Activated CD4-positive, alpha-beta T cell treated with anti-CD3 and anti-CD28 coated beads for 24 hours (primary cell): ENCODE measurements at places on chromosomes 13 and 19.

DNA sequence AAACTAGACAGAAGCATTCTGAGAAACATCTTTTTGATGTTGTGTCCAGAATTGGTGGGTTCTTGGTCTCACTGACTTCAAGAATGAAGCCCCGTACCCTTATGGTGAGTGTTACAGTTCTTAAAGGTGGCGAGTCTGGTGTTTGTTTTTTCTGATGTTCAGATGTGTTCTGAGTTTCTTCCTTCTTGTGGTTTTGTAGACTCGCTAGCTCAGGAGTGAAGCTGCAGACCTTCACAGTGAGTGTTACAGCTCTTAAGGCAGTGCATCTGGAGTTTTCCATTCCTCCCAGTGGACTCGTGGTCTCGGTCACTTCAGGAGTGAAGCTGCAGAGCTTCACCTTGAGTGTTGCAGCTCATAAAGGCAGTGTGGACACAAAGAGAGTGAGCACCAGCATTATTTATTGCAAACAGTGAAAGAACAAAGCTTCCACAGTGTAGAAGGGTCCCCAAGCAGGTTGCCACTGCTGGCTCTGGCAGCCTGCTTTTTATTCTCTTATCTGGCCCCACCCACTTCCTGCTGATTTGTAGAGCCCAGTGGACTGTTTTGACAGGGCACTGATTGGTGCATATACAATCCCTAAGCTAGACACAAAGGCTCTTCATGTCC, 1820.8 kb downstream of the UQCRFS1 start:
- DNase-seq = no peak

DNA sequence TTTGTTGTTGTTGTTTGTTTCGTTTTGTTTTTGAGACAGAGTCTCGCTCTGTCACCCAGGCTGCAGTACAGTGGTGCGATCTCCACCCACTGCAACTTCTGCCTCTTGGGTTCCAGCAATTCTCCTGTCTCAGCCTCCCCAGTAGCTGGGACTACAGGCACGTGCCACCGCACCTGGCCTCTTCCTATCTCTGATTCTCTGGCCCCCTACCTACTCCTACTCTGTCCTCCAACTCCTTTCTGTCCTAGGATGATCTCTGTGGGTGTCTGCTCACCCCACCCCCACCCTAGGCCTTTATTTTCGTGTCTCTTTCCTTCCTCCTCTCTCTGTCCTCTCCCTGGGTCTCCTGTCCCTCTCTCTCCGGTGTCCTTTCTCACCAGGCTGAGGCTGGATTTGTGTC, 1.2 kb downstream of the PIH1D1 start:
- DNase-seq = no peak

GRCh38 chr19:19568802-19569756, 31.0 kb downstream of the CILP2 start:
- no peak for DNase-seq

GRCh38 chr13:50721672-50721992, 121.9 kb downstream of the DLEU7 start:
- no peak for DNase-seq

GRCh38 chr19:53308339-53308811, 25.2 kb upstream of the ZNF845 start:
- no peak for DNase-seq

DNA sequence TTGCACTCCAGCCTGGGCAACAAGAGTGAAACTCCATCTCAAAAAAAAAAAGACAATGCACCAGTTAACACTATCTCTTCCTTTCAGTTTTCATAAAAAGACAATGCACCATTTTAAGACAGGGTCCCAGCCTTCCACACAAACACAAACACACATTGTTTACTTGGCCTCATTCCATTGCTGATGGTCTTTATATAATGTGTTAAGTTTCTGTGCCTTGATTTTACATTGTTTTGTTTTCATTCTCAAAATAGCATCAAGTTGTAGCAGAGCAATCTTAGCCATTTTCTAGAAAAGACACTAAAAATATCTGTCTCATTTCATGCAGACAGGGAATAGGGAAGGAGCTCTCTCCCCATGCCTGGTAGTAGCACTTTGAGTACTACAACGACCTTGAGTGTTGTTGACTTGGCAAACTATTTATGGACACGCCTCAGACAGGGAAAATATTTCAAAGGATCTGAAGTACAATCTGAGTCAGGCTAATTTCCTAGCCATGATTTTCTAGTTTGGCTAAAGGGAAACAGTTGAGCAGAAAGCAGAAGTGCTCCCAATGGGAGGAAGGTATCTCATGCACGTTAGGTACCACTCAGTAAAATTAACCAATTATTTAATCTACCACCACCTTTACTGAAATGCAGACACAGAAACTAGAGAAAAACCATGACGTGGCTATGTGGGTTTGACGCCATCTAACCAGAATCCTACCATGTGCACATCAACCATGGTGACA, 120.6 kb downstream of the ABCC4 start:
- no peak for DNase-seq

- DNase-seq = no peak
Observed at GRCh38 chr13:30222254-30222653, 85.1 kb downstream of the KATNAL1 start.

DNA sequence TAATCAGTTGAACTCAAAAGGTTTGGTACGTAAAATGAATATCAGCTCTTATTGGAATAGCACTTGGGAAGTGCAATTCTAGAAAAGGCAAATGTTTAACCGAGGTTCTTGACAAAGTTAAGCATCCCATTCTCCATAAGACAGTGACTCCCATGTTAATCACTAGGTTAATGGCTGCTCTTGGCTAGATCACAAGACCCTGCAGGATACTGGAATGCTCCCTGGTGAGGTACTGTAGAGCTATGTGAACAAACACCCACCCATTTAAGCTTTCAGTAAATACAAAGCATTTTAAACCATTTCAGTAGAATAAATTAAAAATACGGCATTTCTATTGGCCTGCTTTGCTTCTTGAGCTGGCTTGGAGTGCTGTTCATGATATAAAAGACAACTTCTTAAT, 56.5 kb downstream of the TDRD3 start:
- DNase-seq = no peak

DNA sequence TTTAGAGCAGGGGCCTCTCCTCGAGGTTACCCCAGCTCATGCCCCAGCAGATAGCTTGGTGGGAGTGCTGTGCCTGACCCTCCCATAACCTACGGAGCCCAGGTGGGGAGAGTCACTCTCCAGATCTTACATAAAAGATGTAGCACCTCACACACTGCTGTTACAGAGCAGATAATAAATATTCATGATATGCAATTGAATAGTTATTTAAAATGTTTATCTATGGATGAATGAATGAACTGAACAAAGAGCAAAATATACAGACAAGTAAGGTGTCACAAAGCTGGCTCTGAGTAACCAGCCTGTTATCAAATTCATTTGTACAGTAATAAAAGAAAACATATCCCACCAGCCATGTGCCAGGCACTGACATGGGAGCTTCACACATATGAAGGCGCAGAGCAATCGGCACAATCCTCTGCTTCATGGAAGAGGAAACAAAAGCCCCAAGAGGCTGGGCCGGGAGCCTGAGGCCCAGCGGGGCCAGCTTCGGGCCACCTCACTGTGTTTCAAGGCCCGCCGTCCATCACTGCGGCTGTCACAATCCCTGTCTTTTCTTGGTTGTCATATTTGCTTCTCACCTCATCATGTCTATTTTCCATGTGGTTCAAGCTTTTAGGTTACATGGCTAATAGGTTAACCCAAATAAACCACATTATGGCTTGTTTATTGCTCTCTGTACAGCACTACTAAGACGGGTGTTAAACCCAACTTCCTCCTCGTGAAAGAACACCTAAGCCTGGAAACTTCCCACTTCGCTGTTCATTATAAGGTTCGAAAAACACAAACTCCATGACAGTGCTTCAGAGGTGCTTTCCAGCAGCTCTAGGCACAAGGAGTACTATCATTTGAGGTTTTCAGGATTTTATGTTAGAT, 78.4 kb downstream of the IRS2 start:
- DNase-seq = no peak

DNA sequence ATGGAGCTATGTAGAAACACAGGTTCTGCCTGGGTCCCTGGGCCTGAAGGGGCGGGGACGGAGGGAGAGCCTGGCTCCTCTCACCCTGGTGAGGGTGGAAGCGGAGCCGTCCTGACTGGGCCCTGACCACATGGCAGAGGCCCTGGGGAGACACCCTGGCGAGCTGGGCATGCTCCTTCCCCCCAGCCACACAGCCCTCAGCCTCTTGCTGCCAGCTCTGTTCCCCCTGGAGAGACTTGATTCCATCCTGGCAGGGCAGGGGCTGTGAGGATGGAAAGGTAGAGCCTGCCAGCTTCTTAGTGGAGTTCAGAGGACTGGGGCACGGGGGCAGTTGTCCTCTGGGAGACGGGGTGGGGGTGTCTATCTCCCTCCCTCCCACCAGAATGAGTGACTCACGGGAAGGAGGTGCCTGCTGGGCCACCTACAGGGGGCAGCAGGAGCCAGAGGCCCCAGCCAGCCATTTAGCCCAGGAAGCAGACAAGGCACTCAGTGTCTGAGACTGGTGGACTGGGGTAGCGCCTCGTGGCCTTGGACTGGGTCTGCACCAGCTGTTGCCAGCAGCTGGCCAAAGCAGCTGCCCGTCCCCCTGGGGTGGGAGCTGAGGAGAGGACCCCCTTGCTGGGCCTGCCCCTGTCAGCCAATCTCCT, 22.8 kb upstream of the RNF17 start:
- no peak for DNase-seq

- DNase-seq = no peak
Observed at GRCh38 chr19:4847190-4847973, 15.9 kb upstream of the TICAM1 start.

DNA sequence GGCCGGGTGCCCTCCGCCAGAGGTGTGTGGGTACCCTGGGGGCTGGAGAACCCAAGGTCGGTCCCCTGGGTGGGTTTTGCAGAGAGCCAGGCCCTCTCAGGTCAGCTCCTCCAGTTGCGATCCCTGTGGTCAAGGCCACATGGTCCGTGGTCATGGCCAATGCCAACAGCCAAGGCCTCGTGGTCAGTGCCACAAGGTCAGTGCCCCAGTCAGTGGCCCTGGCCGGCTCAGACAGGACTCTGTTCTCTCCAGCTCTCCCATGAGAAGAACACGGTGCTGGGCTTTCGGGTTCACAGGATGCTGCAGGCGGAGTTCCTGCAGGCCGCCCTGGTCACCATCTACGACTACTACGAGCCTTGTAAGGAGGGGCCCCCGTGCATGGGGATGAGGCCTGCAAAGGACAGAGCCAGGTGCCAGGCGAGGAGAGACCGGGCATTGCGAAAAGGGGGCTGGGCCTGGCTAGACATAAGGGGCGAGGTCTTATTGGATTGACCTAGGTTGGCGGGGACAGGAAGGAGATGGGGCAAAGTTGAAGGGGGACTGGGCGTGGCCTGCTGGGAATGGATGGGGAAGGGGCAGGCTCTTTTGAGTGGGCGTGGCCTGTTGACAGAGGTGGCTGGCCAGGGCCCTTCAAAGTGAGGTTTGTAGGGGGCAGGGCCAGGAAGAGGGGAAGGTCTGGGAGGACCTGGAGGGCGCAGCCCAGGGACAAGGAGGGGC, 15.2 kb upstream of the SHFL start:
- no peak for DNase-seq

- no peak for DNase-seq
Observed at GRCh38 chr13:113607056-113607888, 22.7 kb downstream of the TFDP1 start.

GRCh38 chr13:73876323-73876722, 257.9 kb downstream of the KLF12 start:
- no peak for DNase-seq

- DNase-seq = no peak
Observed at GRCh38 chr19:3780786-3781304, 5.3 kb downstream of the MATK start.

- DNase-seq = no peak
Observed at GRCh38 chr13:53398051-53398450, 369.4 kb downstream of the OLFM4 start.

DNA sequence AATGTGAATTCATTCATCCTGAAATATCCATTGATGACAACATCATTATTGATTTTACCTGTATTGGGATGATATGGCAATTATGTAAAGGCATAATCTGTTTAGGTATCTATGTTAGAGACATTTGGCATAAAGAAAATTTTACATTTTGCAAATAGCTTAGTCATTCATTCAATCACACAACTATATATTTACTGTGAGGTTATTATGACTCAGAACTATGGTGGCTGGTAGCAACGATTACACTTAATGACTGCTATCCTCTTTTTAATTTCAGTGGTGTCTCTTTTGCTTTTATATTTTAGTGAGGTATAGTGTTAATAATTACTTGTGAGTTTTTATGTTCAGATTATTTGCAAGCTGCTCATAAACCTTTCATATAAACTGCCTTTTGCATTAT, 955.9 kb downstream of the SLITRK6 start:
- no peak for DNase-seq

DNA sequence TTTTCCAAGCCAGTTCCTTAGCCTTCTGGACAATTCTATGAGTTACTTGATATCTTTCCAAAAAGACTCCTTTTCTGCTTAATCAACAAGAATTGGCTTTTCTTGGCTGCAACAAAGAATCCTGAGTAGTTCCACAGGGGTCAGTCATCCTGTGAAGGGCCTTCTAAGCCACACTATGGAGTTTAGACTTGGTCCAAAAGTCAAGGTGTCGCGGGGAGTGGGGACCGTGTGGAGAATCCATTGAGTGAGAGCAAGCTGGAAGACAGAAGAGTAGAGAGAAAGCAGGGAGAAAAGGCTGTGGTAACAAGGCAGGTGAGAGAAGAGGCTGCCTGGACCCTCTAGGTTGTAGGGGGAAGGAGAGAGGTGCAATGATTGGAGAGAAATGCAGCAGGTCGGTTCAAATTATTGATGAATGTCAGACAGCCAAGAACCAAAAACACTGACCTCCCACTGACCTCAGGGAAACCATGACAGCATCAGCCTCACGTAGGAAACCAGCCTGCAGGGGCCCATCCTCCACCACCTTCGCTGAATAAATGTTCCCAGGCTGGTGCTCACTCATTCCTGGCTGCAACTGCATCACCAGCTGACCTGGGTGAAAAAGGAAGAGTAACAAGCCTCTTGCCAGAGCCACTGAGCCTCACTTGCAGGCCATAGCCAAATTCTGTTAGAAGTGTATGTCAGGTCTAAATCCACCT, 7.1 kb upstream of the IFT88 start:
- no peak for DNase-seq

DNA sequence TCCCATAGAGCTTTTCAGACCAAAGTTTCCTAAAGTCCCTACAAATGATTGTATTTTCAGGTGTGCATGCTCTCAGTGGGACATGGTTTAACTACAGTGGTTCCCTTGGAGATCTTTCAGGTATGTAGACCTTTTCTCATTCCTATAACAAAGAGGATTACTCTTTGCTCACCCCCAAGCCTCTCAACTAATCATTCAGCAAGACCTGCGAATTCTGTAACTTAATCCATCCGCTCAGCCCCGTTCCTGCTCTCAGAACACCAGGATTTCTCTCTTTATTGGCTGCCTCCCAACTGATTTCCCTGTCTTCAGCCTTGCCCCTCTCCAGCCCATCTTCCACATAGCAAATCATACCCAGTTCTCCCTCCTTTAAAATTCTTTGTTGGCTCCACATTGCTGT, 253.6 kb downstream of the MTUS2 start:
- no peak for DNase-seq

- peak; percentile 59 for DNase-seq
Observed at GRCh38 chr19:14517840-14518505, at the start of gene DNAJB1. Gene DNAJB1 (minus strand): TSS chr19:14518397. CDS start chr19:14518349, 48 bp downstream.

DNA sequence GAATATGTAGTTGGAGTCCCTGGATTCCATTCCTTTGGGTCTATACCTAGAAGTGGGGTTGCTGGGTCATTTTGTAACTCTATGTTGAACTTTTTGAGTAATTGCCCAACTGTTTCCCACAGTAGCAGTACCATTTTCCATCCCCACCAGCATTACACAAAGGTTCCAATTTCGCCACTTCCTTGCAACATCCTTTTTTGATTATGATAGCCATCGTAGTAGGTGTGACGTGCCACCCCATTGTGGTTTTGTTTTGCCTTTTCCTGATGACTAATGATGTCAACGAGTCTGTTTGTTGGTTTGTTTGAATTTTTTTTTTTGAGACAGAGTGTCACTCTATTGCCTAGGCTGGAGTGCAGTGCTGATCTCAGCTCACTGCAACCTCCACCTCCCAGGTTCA, 3.3 kb upstream of the PEX11G start:
- DNase-seq = no peak
